ENCODE measurements at places on chromosomes 4 and X.

DNA sequence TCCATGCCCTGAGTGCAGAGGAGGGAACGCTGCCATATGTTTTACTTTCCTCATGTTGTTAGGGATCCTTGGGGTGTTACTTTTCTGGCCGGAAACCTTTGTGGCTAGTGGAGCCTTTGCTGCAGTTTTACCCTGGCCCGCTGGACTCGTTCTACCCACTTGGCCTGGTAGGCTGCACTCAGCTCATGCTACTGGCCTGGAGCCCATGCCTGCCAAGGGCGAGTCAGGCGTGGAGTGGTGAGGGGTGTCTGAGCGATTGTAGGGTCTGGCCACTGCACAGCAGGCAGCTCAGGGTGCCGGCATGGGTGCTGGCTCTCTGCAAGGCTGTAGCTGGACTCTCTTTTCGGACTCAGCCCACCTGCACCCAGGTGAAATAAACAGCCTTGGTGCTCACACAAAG, 41.4 kb upstream of the IL9R start:
- DNase-seq = no peak

DNA sequence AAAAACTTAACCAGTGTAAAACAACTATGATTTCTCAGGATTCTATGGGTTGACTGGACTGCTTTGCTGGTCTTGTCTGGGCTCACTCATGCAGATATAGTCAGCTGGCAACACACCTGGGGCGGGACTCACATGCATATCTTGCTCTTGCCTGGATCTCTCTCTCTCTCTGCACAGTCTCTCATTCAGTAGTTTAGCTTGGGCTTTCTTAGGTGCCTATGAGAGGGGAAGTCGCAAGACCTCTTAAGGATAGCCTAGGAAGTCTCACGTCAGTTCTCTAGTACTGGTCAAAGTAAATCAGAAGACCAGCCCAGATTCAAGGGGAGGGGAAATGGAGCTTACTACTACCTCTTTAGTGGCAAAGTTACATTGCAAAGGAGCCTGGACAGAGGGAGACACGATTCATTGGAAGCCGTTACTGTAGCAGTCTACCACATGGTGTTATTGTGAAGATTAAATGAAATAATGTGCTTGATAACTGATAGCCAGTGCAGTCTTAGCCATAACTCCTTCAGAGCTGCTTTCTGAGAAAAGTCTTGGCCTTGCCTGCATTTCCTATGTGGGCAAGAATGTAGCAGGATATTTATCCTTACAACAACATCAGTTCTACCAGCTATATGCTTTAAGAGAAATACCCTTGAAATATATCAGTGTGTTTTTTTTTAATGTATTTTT, 2.1 kb downstream of the COPS4 start:
- DNase-seq = no peak

GRCh38 chrX:96244955-96245354, 439.7 kb upstream of the DIAPH2 start:
- no peak for DNase-seq

GRCh38 chr4:129364747-129365452, 268.9 kb downstream of the C4orf33 start:
- no peak for DNase-seq

DNA sequence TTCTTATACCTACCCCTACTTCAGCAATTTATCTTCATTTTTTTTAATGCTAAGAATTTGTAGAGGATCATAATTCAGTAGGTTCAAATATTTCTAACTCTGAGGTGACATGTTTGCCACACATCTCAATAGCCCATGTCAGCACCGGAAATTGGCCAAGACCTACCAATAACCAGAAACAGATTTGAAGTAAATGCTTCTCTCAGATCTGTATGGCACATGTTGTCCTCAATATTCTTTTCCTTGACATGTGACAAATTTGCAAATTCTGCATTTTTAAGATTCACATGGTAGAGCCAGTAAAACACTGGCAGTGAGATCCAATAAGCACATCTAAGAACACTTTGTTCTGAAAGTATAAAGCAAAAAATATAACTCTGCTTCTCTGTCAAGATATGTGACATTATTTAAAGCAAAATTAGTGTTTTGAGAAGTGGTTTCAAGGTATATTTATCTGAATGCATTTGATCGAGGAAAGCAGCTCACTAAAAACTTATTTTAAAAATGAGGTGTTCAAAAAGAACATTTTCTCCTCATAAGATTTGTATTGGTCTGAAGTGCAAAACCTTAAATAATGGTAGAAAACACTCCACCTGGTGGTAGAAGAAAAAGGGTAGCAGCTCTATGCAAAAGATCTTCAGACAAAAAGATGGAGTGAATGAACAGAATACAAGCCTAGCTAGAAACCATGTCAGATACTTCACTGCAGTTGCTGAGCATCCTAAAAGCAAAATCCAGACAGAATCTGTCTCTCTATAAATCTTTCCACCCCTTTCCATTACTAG, 513.8 kb upstream of the FAM241A start:
- no peak for DNase-seq

DNA sequence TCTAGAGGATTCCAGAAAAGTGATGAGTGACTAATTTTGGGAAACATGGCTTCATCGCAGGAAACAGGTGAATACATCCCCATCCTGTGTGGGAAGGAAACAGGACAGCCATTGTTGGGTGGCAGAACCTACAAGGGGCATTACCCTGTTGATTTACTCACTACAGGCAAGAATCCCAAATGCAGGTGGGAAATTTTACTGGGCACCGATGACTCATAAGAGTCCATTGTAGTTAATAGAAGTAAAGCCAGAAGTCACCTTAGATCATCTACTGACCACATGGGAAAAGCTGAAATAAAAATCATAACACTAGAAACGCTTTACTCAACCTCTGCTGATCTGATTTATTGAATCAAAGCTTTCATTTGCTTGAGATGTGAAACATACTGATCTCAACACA, 136.4 kb downstream of the TRIML1 start:
- no peak for DNase-seq

- DNase-seq = no peak
These were observed 5.3 kb downstream of the RS1 start for GRCh38 chrX:18666614-18667013.

DNA sequence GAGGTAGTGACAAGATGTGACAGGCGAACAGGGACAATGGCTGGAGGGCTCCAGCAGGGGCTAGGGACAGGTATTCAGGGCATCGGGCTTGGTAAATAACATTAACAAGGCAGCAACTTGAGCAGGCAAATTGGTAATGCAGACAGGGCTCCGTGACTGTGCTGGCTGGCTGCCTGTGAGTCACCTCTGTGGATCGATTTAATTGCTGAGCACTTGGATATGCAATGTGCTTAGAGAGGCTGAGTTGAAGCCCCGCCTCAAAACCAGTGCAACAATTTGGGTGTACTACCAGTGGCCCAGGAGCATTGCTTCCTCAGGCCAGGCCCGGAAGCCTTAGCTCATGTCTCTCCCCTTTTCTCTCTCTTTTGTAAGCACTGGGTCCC, 19.5 kb downstream of the CNGA2 start:
- no peak for DNase-seq

GRCh38 chrX:78923198-78924015, 21.8 kb upstream of the P2RY10 start:
- DNase-seq = no peak

GRCh38 chr4:13994016-13994415, 366.5 kb upstream of the BOD1L1 start:
- no peak for DNase-seq

GRCh38 chr4:70313736-70314135, 21.0 kb upstream of the CABS1 start:
- no peak for DNase-seq

DNA sequence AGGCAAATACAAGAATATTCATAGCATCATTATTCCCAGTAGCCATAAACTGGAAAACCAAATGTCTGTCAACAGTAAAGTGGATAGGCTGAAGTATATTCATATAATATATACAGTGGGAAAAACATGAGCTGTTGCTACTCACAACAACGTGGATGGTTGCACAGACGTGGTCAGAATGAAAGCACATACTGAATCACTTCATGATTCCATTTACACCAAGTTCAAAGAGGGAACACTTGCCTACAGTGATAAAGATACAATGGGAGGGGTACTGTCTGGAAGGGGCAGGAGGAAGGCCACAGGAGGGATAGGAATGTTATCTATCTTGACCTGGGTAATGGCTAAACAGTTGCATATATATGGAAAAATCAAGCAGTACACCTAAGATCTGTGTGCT, 25.3 kb downstream of the APBB2 start:
- no peak for DNase-seq

DNA sequence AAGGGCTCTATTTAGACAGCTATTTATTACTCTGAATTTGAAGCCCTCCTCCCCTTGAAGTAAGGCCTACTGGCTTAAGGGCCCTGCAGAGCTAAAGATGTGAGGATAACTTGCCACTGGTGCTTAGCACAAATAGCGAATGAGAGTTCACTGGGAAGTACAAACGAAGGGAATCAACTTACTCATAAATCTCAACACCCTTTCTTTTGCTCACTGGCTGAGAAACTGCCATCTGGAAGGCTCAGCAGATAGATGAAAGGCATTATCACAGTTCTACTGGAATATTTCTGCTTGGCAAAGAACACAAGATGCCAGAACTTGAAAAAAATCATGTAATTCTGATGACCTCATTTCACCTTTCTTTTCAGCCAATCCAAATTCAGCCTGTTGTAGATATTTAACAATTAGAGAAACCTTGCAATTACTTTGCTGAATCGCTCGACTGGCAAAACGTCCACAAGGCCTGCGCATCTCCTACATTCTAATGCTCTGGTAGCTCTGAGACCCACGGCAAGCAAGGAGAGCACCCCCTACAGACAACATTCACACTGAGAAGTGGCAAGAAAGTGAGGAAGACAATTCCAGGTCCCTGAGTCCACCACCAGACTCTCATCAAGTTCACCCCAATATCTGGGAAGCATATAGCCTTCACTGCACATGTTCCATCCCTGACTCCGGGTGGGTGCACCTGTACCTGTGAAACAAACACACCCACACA, 27.5 kb downstream of the TSPAN5 start:
- DNase-seq = no peak

- peak; percentile 53 for DNase-seq
These were observed 108.4 kb downstream of the ANTXR2 start for GRCh38 chr4:79964400-79965211.

- DNase-seq = no peak
These were observed 23.0 kb upstream of the RADX start for GRCh38 chrX:106588801-106589200.

GRCh38 chr4:154390324-154390723, 101.3 kb downstream of the DCHS2 start:
- no peak for DNase-seq

- DNase-seq = peak; percentile 63
These were observed at the start of gene GABRB1 for GRCh38 chr4:47031011-47031678. GABRB1 (plus strand) TSS chr4:47031567.

DNA sequence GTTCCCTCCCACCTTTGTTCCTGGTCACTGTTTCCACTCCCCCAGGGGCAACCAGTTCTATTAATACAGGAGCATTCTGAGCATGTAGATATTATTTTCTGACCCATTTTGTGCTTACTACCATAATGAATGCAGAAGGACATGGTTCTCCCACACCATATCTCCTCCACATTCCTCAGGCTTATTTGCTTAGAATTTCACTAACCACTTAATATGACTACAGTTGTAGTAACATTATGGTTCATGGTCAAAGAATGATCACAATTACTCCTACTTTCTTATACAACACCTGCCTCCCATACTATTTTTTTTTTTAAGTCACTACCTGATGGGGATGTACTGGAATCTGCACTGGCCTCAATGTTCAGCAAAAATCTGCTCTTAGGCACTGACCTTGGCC, 7.5 kb upstream of the FAM184B start:
- no peak for DNase-seq

DNA sequence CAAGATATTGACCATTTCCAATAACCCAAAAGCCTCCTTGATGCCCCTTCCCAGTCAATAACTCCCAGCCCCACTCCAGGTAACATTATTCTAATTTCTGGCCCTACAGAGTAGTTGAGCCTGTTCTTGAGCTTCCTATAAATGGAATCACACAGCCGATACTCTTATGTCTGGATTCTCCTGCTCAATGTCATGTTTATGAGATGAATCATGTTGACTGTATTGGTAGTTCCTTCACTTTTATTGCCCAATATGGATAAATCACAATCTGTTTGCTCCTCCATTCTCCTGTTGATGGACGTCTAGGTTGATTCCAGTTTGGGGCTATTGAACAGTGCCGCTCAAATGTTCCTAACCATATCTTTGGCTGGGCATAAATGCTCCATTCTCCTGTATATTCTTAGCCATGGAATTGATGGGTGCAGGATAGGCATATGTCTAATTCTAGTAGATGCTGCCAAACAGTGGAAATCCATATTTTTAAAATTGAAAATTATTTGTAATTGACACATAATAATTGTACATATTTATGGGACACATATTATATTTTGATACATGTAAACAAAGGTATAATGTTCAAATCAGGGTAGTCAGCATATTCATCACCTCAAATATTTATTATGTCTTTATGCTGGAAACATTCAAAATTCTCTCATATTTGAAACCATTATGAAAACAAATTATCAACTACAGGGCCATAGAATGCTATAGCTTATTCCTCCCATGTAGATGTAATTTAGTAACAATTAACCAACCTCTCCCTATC, 40.5 kb upstream of the SLC2A9 start:
- no peak for DNase-seq

DNA sequence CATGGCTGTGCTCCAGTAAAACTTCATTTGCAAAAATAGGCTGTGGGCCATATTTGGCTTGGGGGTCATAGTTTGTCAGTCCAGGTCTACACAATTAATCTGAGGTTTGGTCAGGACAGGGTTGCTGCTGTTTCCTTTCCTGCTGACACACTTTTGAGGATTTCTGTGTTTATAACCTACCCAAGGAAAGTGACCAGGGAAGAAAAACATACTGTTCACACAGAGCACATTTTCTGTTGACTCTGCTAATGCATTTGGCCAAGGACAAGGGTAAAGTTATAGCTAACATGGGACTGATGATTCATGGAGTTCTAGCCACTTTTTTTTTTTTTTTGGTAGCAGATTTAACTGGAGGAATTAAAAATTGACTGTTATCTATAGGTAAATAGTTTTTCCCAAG, 43.9 kb upstream of the GEMIN8 start:
- DNase-seq = no peak

DNA sequence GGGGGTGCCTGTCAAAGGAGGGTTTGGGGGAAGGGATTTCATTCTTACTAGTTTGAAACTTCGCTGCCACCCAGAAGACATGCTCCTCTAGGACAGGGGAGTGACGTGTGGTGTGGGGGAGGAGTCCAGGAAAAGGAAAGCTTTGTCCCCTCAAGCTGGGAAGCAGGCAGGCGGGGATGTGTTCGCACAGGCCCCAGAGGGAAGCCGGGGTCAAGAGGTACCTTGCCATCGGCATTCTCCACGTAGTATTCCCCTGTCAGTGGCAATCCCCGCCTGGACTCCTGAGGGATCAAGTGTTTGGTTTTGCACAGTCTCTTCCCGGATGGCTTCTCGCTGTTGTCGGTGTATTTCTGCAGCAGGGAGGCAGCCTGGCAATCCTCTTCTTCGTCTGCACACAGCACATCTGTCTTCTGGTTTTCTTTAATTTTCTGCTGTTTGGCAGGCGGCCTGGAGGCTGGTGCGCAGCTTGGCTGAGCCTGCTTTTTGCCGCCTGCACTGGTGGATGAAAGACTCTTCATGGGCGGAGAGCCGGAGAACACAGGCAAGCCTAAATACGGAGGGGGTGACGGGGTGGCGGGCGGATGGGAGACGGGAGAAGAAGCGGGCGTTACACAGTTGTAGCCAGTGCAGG, 35.1 kb downstream of the BCOR start:
- no peak for DNase-seq

- DNase-seq = no peak
These were observed 378.0 kb upstream of the DMD start for GRCh38 chrX:33589316-33589715.

- DNase-seq = no peak
These were observed 19.7 kb downstream of the TRIM2 start for GRCh38 chr4:153223930-153224329.

GRCh38 chr4:33437406-33437805, 2717.2 kb downstream of the PCDH7 start:
- DNase-seq = no peak
